Neural progenitor cell (in vitro differentiated cells): ENCODE measurements at places on chromosomes 6 and 20.

GRCh38 chr20:5442101-5442500 is 125.3 kb upstream of the PROKR2 start:
- DNase-seq: no peak

GRCh38 chr6:146770965-146771735 is 172.4 kb downstream of the ADGB start:
- no peak for DNase-seq

GRCh38 chr20:62355878-62356588 is 11.1 kb downstream of the LAMA5 start:
- no peak for DNase-seq

DNA sequence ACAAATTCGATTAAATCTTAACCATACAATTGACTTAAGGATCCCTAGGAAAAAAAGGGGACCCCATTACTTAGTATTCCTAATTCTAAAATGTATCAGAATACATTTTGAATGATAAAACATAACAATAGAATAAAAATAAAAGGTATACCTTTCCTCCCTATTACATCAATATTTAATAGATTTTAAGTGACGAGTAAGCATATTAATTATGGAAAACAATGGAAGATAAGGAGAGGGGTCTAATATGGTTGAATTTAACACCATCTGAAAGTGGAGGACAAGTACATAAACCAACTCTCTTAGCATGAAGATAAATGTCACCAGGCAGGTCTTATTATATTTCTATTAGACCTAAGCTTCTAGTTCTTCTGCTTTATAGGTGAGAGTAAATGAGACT is 232.1 kb downstream of the HAO1 start:
- DNase-seq: no peak

GRCh38 chr20:19890445-19891051 is 126.6 kb upstream of the NAA20 start:
- DNase-seq: no peak

GRCh38 chr6:137084865-137085617 is 40.3 kb upstream of the IL20RA start:
- DNase-seq: no peak

DNA sequence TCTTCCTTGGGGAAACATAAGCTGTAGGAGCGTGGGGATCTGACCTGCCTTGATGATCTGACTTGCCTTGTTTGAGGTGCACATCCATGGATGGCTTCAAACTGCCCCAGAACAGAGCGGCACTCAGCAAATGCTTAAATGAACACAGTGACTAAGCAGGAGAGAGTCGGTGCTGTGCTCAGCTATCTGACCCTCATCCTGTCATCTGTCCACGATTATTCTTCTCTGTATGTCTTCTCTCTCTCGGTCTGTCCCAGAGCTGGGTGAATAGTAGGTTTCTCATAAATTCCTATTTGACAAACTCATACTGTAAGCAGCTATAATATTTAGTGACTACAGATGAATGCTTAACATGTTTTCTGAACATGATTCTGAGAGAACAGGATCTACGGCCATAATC is 37.3 kb downstream of the TRAM2 start:
- DNase-seq: no peak

- DNase-seq: no peak
Observed at GRCh38 chr6:47737406-47737805, 39.0 kb downstream of the ADGRF4 start.

DNA sequence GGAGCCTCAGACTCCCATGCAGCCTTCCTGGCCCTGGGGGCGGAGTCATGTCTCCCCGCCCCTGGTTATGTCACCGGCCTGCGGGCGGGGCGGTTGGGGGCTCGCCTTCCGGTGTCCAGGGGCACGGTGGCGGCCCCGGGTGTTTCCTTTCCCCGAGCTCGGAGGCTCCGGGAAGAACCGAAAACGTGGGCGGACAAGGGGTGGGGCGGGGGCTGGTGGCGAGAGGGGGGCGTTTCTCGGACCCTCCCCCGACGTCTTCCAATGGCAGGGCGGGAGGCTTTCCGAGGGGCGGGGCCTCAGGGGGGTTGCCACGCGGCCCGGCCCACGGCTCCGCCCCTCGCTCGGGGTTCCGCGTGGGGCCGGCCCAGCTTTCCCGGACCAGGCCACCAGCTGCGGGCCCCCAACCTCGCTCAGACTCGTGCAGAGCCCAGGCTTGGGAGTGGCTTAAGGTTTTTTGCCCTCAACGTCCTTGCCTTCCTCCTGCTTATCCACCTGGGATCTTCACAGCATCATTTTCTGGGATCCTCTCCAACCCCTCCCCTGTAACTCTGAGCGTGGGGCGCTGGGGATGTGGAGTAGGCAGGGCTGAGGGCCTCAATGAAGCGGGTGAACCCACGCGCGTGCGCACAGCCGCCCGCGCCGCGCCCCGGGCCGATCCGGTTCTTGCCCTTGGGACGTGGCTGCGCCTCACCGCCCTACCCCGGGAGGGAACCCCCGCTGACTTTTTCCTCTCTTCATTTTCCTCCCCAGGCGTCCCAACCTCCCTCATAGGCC is 2.1 kb upstream of the NRN1 start:
- peak; percentile 91 for DNase-seq

- no peak for DNase-seq
Observed at GRCh38 chr6:47209632-47210031, 100.1 kb downstream of the TNFRSF21 start.

DNA sequence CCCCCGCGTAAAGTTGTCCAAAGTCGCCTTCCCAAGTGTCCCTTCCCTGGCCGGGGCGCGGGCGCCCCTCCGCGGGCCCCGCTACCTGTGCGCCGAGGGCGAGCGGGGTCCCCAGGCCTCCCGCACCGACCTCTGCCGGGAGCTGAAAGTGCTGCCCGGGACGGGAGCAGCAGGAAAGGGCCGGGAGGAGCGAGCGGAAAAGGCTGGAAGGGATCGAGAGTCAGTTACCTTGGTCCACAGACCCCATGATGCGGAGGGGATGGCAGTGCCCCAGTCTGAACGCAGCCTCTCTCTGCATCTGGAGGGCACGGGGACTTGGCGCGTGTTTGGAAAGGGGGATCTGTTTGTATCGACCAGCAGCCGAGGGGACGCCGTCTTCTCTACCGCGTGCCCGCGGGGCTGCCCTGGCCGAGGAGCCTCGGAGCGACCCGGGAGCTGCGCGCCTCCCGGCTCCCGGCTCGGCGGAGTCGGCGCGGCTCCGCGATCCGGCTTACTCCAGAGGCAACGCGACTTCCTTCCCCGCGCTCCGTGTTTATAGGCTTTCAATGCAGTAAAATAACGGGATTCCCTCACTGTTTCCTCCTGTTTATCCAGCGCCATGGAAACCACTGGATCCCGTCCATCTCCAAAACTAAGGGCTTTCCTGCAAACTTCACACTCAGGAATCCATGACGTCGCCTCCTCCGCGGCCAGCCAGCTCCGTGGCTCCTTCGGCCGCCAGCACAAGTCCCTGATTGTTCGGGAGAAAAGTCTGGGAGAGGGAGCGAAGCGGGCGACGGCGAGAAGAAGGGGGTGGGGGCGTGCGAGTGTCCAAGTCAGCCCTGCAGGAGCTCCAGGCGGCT is 20.0 kb upstream of the NFATC2 start:
- DNase-seq: peak; percentile 83

DNA sequence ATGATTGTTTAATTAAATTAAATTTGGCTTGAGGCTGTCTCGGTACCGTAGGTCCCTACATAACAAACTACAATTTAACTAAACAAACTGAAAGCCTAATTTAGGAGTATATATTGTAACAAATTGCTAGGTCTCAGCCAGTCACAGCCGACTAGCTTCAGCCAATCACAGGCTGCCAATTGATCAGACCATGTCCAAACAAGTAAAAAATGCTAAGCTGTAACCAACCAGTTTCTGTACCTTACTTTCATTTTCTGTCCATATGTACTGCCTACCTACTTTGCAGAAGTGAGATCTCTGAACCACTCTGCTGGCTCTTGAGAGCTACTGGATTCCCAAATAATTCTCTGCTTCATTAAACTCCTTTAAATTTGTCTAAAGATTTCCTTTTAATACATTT is 648.0 kb upstream of the GJE1 start:
- no peak for DNase-seq

DNA sequence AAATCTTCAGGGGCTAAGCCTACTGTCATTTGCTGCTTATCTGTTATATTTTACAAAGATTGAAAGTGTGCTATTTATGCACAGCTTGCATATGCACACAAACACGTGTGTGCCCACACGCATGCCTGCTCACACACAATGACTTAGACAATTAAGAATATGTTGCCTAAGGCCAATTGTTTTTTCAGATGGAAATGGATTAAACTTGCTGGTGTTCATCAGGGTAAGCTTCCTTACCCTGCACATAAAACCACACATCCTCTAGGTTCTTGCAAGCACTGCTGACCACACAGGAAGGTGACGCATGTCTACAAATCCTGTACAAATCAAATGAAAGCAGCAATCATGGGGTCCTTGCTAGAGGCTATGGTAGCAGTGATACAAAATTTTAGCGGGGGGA is 58.4 kb downstream of the GJA10 start:
- no peak for DNase-seq

GRCh38 chr6:3282476-3283236 is 23.9 kb downstream of the PSMG4 start:
- DNase-seq: no peak

DNA sequence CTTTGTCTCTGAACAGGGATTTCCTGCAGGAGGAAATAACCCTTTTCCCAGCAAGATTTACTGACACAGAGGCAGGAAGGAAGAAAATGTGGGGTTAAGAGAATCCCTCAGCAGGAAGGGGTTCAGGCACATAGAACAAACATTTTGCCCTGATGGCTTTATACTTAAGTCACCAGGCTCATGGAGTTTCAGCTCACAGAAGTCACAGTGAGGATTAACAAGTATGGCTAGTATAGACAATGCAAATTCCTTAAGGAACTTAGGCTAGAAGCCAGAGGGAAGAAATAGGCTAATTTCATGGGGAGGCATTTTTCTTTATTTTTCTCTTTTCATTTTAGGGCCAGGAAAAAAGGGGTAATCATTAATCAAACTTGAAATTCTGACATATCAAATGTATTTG is 50.2 kb downstream of the MCHR2 start:
- peak; percentile 62 for DNase-seq

DNA sequence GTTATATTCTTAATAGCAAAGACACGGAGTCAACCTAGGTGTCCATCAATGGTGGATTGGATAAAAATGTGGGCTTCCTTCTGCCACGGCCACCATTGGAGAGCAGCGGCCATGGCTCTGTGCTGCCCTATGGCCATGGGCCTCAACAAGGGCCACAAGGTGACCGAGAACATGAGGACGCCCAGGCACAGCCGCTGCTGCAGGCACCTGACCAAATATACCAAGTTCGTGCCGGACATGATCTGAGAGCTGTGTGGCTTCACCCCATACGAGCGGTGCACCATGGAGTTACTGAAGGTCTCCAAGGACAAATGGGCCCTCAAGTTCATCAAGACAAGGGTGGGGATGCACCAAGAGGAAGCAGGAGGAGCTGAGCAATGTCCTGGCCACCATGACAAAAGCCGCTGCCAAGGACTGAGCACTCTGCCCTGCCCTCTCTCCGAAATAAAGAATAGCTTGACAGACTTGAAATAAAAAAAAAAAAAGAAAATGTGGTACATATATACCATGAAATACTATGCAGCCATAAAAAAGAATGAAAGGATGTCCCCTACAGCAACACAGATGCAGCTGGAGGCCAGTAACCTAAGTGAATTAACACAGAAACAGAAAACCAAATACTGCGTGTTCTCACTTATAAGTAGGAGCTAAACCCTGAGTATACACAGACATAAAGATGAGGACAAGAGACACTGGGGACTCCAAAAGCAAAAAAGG is 81.0 kb downstream of the FKBP5 start:
- DNase-seq: no peak

GRCh38 chr6:161067749-161068148 is 76.2 kb downstream of the MAP3K4 start:
- DNase-seq: no peak

- DNase-seq: no peak
Observed at GRCh38 chr6:149899486-149899885, 1.6 kb upstream of the RAET1E start.

GRCh38 chr6:131377112-131377705 is 195.8 kb upstream of the ARG1 start:
- no peak for DNase-seq

DNA sequence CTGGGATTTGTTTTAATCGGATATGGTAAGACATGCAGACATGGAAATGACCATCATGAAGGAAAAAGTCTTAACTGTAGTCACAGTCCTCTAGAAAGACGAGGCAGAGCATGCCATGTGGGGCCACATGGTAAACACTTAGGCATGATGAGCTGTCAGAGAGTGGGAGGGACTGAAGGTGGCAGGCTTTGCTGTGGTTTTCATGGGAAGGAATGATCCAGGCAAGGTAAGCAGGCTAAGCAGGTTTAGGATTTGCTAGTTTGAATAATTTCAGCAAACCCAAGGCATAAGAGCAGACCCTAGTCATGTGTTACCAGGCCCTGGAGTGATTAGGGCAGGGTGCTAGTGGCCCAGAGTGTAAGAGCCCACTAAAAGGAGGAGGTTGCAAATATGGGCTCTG is 47.2 kb upstream of the STMND1 start:
- DNase-seq: no peak

- DNase-seq: peak; percentile 75
Observed at GRCh38 chr20:46118481-46119020, 437 bp downstream of the CD40 start.

DNA sequence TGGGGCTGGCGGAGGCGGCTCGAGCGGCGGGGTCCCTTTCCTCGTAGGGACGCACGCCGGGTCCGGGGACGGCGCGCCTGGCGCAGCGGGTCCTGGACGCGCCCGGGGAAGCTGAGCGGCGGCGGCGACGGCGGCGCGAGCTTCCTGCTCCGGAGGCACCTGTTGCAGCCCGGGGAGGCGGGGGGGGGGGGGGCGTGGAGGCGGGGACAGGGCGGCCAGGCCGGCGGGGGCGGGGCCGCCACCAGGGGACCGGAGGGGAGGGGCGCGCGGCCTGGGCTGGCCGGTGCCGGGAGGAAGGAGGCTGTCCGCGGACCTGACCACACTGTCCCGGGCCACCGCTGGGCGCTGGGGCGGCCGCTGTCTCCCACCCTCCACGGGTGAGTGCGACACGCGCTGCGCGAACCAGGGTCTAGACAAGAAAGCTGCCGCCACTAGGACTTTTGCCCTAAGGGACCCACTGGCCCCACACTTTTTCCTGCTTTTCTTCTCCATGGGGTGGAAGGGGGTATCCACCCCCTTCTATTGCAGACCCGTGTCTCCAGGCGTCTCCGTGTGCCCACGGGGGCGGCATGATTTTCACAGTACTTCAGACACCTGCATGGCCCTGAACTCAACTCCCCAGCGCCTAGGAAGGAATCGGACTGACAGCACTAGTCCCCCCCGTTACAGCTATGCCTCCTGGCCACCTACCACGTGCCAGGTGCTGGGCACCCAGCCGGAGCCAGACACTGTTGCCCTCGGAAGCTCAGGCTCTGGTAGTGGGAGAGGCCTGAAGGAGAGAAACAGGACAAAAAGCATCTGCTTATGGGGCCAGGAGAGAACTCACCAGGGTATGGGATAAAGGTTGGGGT is at the start of gene NFATC2:
NFATC2 (minus strand) TSS at position 149 of the 851 bp plus-strand sequence. CDS start 220 bp downstream, outside the sequence.
- DNase-seq: peak; percentile 79

DNA sequence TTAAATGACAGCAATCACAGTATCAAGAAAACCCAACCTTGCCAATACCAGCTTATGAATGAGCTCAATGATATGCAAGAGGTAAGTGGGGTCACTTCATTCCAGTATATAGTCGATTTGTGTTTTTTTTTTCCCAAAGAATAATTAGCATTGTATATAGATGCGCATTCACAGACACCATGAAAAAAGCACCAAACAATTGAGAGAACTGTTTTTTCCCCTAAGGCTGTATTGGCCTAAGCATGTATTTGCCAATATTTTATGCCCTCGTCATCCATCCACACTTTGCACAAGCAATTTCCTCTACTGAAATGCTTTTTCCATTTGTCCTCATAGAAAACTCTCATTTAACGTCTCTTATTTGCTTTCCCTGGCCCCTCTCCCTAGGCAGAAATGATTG is 213.7 kb downstream of the SAMD5 start:
- no peak for DNase-seq
